ENCODE measurements at places on chromosomes 2 and 18. TPM values are rescaled to one million over a fixed set of nuclear protein-coding genes. Genes with fewer than 3 reads are reported as not detected.

RGPD4 gene
- polyA plus RNA-seq: not detected

CRYGC gene
- polyA plus RNA-seq: not detected

CRYBA2 gene
- not detected for polyA plus RNA-seq

COL4A3 gene
- polyA plus RNA-seq: not detected

ANKRD30B gene
- not detected for polyA plus RNA-seq

Data from K562 (cell line).